ENCODE measurements at places on chromosomes 1 and 21. TPM values are rescaled to one million over a fixed set of nuclear protein-coding genes. Genes with fewer than 3 reads are reported as not detected.

Gene BMP8A
- total RNA-seq = not detected

DNA sequence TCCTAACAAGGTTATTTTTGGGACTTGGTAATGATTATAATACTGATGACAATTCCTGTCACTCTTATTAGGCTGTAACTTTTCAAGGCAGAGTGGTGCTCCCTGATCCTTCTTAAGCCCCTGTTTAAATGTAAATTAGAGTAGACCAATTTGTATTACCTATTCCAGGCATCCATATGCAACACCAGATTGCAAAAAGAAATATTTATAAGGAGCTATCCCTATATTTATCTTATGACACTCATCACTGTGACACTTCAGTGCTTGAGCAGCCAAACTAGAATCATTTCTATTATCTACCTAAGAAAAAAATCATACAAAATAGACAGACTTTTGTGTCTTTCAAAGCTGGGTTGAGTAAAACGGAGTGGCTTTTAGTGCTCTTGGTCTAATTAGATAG lies 462.7 kb downstream of the ADGRL2 start:
- no peak for DNase-seq

DNA sequence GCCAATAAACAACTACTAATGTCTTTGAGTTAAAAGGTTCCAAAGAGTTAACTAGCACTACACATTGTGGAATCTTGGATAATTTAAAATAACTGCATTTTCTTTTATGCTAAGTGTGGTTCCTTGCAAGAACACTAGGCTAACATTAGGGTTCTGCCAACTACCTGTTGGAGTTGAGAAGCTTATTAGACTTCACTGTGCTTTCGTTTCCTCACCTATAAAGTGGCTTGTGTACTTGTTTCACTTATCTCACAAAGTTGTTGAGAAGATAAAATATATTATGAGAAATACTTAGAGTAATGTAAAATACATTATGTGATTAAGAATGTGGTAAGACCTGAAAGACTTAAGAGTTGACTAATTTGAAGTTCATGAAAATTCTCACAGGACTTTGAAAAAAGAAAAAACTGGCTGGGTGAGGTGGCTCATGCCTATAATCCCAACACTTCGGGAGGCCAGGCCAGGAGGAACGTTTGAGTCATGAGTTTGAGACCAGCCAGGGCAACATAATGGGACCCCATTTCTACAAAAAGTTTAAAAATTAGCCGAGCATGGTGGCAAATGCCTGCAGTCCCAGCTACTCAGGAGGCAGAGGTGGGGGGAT lies 5.6 kb upstream of the RRAGC start:
- no peak for DNase-seq

GRCh38 chr1:96039910-96040309 lies 681.7 kb upstream of the PTBP2 start:
- DNase-seq = no peak
